Activated T-helper 17 cell treated with anti-CD3 and anti-CD28 coated beads, Interleukin-2, amount 50 U/mL, for 72 hours (primary cell): ENCODE measurements at places on chromosomes 3 and 15. TPM values are rescaled to one million over a fixed set of nuclear protein-coding genes. Genes with fewer than 3 reads are reported as not detected.

DNA sequence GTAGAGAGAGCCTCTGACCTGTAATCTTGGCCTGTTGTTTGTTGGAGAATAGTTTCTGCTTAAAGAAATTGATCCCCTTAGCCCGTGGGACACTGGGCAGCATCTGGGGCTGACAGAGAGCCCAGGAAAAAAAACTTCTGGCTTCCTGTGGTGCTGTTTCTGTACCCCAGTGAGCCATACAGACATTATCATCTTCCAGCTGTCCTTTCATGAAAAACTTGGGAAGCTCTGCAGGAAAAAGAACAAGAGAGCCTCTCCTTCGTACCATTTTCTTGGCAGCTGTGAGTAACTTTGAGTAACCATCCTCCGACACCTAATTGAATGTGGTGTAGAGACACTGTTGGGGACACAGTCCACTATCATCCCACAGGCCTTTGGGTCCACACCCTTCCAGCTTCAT lies 333.0 kb downstream of the SHQ1 start:
- no peak for ATAC-seq

GRCh38 chr15:51390966-51391422 lies 49.5 kb downstream of the GLDN start:
- no peak for ATAC-seq

GRCh38 chr3:184584464-184584891 lies 22.9 kb downstream of the EPHB3 start:
- ATAC-seq, result no peak

The RASL12 gene
- not detected for total RNA-seq

DNA sequence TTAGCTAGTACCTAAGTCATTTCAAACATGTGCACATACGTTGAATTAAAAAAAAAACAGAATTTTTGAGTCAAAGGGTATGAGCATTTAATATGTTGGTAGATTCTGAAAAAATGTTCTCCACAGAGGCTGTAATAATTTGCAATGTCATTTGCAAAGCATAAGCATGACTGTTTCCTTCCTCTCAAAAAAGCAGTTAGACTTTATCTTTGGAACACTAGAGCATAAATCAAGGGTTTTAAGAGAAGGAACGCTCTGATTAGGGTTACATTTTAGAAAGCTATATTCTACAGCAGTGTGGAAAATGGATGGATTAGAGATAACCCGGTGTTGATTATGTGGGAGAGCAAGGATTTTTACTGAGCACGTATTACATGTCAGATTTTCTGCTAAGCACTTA lies 193.7 kb downstream of the WDR72 start:
- ATAC-seq, result no peak

GRCh38 chr3:153928851-153929250 lies 192.3 kb upstream of the ARHGEF26 start:
- ATAC-seq, result no peak

DNA sequence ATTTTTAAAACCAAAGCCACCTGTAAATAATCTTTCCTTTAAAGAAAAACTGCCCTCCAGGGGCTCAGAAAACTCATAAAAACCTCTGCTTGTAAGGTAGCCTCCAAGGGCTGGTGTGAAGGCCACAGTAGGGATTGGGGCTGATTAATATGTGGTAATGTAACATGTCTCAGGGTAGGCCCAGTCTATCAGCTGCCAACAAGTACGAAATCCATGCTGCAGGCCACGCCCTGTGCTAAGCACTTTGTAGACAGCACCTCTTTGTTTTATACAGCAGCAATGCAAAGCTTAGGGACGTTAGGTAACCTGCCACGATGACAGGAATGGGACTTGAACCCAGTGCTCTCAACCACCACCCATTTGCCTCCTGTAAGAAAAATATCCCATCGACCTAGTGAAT lies 65.6 kb upstream of the PRICKLE2 start:
- no peak for ATAC-seq

The GP5 gene
- total RNA-seq, result 1.4 TPM

GRCh38 chr15:52922871-52923270 lies 132.7 kb upstream of the ONECUT1 start:
- ATAC-seq, result no peak

- ATAC-seq, result no peak
Observed at GRCh38 chr15:98891301-98891700, 116.3 kb downstream of the PGPEP1L start.

- ATAC-seq, result no peak
Observed at GRCh38 chr15:35043373-35044095, 41.6 kb downstream of the NANOGP8 start.

The CDHR4 gene
- 0.40 TPM for total RNA-seq

The TMEM207 gene
- total RNA-seq, result not detected
